CD4-positive, alpha-beta T cell (primary cell): ENCODE measurements at places on chromosomes 11 and 22.
A peak's percentile ranks its signal among the peaks of the same experiment; 100 is the strongest.

GRCh38 chr22:48782326-48782725, 1045.3 kb downstream of the BRD1 start:
- DNase-seq = no peak

- DNase-seq = no peak
Observed at GRCh38 chr11:1815311-1815710, 19.5 kb upstream of the SYT8 start.

DNA sequence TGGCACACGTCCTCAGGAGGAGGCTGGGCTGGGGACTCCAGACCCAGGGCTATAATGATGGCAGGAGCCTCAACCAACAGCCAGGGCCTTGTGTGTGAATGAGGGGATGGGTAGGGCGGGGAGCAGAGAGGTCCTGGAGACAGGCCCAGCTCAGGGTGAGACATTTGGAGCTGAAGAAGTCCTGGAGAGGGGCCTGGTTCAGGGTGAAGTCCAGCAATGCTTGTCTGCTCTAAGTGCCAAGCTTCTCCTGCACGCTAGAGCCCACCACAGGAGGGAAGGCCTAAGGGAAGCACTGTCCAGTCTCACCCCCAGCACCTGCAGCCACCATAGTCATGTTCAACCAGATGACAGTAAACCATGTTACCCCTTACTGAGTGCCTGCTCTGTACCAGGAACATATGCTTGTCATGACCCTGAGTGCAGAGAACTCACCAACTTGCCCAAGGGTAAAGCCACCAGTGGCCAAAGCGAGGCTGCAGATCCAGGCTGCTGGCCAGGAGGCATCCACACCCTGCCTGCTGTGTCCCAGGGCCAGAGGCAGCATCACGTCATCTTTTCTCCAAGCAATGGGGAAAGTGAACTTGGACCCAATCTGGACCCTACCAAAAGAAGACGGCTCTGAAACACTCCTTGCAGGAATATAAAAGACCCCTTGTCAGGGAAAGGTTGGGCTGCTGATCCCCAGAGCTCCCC, 24.0 kb downstream of the LMO1 start:
- no peak for DNase-seq

DNA sequence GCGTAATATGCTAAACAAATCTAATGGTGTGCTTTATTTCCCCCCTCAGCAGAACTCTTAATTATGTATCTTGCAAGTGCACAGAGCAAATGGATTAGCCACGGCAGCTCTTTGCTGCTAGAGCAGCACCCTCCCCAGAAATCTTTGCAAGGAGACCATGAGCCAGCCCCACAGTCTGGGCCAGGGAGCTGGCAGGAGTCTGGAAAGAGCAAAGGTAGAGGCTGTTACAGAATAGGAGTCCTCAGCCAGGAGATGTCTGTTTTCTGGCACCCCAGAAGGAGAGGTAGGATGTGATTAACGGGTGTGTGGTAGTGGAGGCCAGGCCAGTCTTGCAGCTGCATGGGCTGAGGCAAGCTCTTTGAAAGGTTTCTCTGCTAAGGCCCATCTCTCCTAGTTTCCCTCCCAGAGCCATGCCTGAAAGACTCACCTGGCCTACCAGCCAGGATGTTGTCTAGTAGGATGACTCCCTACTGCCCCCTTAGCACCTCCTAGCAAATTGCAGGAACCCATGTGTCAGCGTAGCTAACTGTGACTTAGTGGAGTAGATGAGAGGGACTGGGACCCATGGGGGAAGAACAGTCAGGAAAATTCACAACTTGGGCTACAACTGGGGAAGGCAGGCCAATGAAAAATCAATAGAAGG, 557.2 kb downstream of the BUD13 start:
- DNase-seq = no peak

DNA sequence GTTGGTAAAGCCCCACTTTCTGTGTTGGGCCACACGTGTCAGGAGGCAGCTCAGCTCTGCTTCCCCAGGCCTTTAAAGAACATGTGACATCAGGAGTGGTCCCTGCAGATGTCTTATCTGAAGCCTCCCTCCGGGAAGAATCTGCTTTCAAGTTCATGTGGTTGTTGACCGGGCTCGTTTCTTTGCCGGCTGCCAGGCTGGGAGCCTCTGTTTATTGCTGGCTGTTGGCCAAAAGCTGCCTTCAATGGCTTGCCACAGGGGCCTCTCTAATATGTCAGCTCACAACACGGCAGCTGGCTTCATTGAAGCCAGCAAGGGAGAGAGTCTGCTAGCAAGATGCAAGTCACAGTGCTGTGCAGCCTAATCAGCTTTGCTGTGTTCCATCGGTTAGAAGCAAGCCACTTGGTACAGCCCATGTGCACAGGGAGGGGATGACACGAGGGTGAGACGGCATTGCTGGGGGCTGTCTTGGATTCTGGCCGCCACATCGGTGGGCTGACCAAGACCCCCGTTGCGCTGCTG, 14.6 kb downstream of the MRGPRF start:
- no peak for DNase-seq

GRCh38 chr11:7256943-7257342, 5.2 kb downstream of the SYT9 start:
- no peak for DNase-seq

- DNase-seq = no peak
Observed at GRCh38 chr22:28442711-28443525, 236.7 kb downstream of the TTC28 start.

DNA sequence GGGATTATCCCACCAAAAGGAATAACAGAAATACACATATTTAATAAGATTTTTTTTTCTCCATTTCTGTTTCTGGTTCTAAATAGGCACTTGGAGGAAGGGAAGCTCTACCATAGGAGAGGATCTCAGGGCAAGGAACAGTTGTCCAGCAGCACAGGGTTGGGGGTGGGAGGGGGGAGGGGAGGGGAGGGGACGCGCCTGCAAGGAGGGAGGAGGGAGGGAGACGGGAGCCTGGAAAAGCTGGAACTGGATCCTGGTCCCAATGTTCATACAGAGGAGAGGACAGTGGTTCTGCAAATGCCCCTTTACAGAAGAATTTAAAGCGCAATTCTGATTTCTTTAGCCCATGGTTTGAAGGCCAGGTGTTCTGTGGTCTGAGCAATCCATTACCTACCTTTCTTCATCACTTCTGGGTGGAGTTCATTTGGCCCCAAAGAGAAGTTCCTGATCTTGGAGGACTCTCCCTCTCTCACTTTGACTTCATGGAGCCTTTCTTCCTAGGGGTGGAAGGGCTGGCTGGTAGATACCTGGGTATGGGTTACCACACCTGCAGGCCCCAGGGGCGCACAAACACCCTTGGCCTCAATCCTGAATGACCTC, 348.9 kb upstream of the NCAM1 start:
- no peak for DNase-seq

DNA sequence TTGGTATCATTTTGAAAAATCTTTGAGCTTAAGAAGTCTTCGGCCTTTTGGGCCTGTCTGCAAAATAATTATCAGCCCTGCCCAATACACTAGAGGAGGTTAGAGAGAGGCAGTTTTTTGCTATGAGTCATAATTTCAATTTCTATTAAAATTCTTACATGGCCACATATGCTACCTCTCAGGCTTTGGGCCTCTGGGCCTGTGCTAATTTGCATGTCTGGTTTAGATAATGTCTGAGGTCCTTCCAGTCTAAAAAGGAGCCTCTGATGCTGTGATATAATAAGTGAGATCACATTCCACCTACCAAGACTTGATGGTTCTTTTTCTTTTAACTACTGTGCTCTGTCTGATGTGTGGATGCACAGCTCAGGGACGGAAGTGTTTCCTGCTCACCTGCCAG, 70.8 kb downstream of the KCNJ1 start:
- no peak for DNase-seq

- DNase-seq = peak; percentile 86
Observed at GRCh38 chr22:37077802-37078448, 26.4 kb downstream of the KCTD17 start.

DNA sequence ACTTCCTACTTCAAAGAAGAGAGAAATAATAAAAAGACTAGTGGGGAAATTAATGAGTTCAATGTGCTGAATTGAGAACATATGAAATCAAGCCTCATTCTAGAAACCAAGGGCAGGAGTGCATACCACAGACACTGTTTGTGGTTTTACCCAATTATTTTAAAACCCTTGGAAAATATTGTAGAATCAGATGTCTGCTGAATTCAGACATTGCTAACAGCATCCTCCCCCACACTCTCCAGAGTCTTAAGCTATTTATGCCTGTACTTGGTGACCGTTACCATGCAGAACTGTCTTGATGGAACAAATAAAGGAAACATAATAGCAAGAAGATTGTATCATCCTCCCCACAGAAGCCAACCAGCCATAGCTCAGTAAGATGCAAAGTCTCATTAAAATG, 850.1 kb downstream of the NTM start:
- no peak for DNase-seq

DNA sequence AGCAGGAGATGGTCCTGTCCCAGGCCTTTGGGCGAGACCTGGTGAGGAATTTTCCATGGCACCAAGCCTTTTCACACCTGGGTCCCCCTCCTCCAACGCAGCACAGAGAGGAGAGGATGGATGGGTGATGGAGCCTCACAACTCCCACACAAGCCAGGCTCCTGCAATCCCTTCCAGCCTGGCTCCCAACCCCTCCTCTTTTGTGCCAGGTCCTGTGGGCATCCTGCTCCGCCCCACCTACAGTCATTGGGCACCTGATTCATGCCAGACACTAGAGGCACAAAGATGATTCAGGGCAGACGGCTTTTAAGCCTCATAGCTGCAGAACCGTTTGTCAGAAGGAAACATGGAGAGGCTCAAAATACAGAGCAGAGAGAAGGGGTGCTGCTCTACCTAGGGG, 16.1 kb upstream of the MYRF start:
- no peak for DNase-seq

DNA sequence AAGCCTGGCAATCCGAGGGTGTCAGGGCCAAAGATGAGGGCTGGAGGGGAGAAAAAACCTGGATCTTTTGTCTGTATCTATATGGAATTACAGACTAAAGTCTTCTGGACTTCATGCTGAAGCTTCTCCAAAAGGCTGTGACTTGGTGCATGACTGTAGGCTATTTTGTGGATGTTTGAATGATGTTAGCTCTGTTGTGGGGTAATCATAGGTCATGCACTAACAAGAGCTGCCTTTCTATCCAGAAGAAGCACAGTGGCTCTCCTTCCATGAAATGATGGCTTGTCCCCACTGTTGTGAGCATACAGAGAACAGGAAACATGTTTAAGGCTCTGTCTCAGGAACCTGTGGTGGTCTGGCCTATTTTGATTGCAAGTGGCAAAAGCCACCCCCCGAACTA, 263.3 kb upstream of the PLET1 start:
- DNase-seq = no peak

GRCh38 chr22:37819105-37819433, 4.1 kb upstream of the GALR3 start:
- no peak for DNase-seq

GRCh38 chr11:99320769-99321290, 300.1 kb downstream of the CNTN5 start:
- no peak for DNase-seq

DNA sequence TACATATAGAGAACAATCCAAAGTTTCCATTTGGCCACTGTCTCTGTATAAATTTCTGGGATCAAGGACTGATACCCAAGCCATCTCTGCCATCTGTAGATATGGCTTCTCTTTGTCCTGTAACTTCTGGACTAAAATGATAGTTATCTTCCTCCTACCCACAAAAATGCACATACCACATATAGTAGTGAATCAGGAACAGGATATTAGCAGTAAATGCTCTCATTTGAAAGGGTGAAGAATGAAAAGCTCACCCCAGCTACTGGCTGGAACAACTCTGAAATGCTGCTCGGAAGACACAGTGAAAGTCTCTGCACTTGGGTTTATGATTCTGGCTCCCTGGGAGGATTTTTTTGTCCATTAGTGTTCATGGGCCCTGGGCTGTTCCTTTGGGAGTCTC, 856.4 kb upstream of the LRRC4C start:
- DNase-seq = no peak

GRCh38 chr22:24894220-24894975, 52.1 kb downstream of the LHFPL7 start:
- DNase-seq = no peak

GRCh38 chr22:45949891-45950290, 27.1 kb downstream of the WNT7B start:
- no peak for DNase-seq

GRCh38 chr22:47111626-47112581, 349.5 kb downstream of the TBC1D22A start:
- no peak for DNase-seq

DNA sequence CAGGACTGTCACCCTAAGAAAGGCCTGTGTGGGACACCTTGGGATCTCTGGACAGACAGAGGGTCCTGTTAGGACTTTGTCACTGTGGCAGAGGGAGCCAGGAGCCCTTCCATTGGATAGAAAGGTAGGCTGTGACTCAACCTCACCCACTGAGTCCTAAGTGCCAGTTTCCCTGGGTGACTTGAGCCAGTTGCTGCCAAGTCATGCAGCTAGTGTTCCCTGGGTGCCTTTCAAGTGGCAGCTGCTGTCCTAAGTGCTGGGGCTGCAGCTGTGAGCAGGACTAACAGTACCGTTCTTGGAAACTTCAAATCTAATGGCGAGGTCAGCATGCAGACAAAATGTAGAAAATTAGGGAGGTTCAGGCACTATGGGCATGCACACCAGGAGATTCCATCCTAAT, 393.7 kb downstream of the TMEM135 start:
- DNase-seq = no peak

DNA sequence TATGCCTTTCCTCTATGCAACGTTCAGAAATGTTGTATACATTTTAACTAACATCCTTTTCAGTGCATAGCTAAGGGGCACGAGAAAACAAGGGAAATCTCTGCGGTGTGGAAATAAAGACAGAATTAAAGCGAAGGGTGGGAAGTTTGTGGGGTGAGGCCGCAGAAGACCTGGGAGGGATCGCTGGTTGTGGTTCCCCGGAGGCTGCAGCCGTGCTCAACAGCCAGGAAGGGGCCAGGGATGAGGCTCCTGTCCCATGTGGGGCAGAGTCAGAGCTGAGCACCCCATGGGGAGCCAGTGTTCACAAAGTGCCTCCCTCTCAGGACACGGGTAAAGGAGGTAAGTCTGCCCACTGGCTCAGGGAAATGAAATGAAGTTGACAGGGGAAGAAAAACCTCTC, 67.5 kb downstream of the MYEOV start:
- no peak for DNase-seq

DNA sequence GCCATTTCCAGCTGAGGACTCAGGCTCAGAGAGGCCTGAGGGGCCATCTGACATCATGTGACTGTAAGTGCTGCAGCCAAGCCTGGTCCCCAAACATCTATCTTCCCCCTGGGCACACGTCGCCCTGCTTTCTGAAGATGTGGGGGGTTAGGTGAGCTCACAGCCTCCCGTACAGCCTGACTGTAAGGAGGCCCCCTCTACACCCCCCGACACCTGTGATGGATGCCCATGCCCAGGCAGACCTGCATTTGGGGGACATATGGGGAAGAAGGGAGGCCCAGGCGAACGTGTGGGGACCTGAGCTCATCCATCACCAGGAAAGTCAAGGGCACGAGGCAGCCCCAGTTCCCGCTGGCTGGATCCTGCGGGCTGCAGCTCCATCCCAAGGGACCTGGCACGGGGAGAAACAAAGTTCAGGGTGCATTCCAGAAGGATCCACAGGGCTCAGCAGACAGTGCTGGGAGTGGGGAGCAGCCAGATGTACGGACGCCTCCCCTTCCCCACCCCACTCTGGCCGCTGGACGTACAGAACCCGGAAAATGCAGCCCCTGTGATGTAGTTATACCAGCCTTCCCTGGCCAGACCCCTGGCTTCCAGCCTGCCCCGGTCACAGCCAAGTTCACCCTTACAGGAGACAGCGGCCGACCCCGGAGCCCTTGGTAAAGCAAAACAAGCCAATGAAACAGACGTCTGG, 1431.4 kb downstream of the BRD1 start:
- no peak for DNase-seq

GRCh38 chr11:17353821-17354600, 2.4 kb downstream of the NCR3LG1 start:
- no peak for DNase-seq
